ENCODE measurements at places on chromosomes 13 and 19. TPM values are rescaled to one million over a fixed set of nuclear protein-coding genes. Genes with fewer than 3 reads are reported as not detected.

The ELAVL1 gene
- total RNA-seq, result 118 TPM

The OR7C1 gene
- not detected for total RNA-seq

The PLEKHA4 gene
- total RNA-seq, result 3.9 TPM

The SLC15A1 gene
- 12.9 TPM for total RNA-seq

The TEX26 gene
- not detected for total RNA-seq

The CAPN12 gene
- 8.8 TPM for total RNA-seq

The GJB6 gene
- not detected for total RNA-seq

The C3 gene
- total RNA-seq, result 19.3 TPM

The OVOL3 gene
- total RNA-seq, result not detected

The LILRB5 gene
- not detected for total RNA-seq

The FCAR gene
- total RNA-seq, result not detected

The PNMA8A gene
- not detected for total RNA-seq

The APOC1 gene
- 246 TPM for total RNA-seq

The MYO1F gene
- 0.25 TPM for total RNA-seq

The FFAR2 gene
- total RNA-seq, result not detected

The ZNF737 gene
- 2.9 TPM for total RNA-seq

The DCT gene
- total RNA-seq, result not detected

The F2RL3 gene
- total RNA-seq, result not detected

The SIGLEC12 gene
- total RNA-seq, result not detected

The C19orf73 gene
- total RNA-seq, result 1.7 TPM
